ENCODE measurements at places on chromosomes 16 and 17.

DNA sequence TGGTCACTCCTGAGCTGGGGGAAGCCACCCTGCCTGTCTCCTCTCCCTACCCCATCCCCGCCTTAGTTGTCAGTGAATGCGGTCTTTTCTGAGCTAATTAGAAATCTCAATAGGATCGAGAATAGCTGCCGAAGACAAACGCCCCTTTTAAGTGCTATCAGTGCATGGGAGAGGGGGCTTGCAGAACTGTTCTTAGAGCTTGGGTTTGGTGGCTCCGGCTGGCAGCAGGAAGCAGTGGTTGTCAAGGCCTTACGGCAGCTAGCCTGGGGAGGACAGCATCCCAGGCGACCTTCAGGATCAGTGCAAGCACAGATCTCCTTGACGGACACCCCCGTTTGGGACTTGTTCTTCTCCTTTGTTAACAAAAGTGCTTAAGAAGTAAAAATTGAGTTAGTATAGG is 195.1 kb downstream of the CCDC182 start:
- H3K27ac ChIP-seq, result no peak overlapping the region
- H3K4me3 ChIP-seq, result no peak overlapping the region
- no peak for DNase-seq
- H3K4me1 ChIP-seq, result peaks cover 59% of the 10 kb centered on the region

- H3K27me3 ChIP-seq, result peaks cover 29% of the 10 kb centered on the region
- peaks cover 8% of the 10 kb centered on the region for H3K36me3 ChIP-seq
- H3K27ac ChIP-seq, result no peak overlapping the region
- no peak overlapping the region for H3K4me3 ChIP-seq
Measured at GRCh38 chr17:77874303-77875050, 84.0 kb upstream of the TNRC6C start.

- peaks cover 62% of the 10 kb centered on the region for H3K4me1 ChIP-seq
- no peak for DNase-seq
- no peaks in the 10 kb centered on the region for H3K27me3 ChIP-seq
- H3K27ac ChIP-seq, result no peak overlapping the region
Measured at GRCh38 chr17:27488231-27488630, 32.0 kb downstream of the KSR1 start.

- no peaks in the 10 kb centered on the region for H3K36me3 ChIP-seq
- no peak overlapping the region for H3K4me3 ChIP-seq
- H3K27ac ChIP-seq, result no peak overlapping the region
- no peaks in the 10 kb centered on the region for H3K27me3 ChIP-seq
- DNase-seq, result no peak
Measured at GRCh38 chr16:35188288-35189155, 1729.1 kb downstream of the TP53TG3F start.

DNA sequence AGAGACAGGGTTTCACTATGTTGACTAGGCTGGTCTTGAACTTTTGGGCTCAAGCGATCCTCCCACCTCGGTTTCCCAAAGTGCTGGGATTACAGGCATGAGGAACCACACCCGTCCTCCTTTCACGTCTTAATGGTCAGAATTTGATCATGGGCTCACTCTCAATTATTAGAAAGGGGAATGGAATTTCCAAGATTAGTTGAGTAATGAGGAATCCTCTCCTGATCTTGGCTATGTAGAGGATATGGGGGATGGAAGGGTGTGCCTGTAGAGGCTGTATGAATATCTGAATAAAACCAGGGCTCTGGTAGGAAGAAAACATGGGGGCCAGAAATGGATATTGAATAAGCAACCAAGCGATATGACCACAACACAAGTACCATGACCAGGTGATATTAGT is 25.9 kb upstream of the SMURF2 start:
- DNase-seq, result no peak
- no peak overlapping the region for H3K4me3 ChIP-seq
- H3K36me3 ChIP-seq, result no peaks in the 10 kb centered on the region
- H3K27ac ChIP-seq, result no peak overlapping the region
- H3K4me1 ChIP-seq, result no peaks in the 10 kb centered on the region
- no peaks in the 10 kb centered on the region for H3K27me3 ChIP-seq

DNA sequence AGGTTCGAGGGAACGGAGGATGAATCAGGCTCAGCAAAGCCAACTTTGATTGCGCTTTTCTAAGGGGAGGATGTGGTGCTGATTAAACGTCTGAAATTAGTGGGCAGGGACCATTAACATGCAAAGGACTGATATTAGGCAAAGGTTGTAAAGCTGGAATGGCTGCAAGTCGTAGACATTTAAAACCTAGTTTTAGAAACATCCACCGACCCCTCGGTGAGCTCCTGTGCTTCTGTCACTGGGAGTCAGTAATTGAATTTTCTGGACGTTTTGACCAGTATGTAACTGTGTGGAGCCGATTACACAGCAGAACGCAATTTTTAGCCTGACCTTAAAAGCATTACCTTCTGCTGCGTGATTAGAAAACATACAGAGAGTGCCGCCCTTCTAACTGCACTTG is 220.6 kb upstream of the HSBP1 start:
- H3K36me3 ChIP-seq, result no peaks in the 10 kb centered on the region
- no peak overlapping the region for H3K4me3 ChIP-seq
- no peak overlapping the region for H3K27ac ChIP-seq
- H3K27me3 ChIP-seq, result peaks cover 26% of the 10 kb centered on the region
- no peaks in the 10 kb centered on the region for H3K4me1 ChIP-seq

DNA sequence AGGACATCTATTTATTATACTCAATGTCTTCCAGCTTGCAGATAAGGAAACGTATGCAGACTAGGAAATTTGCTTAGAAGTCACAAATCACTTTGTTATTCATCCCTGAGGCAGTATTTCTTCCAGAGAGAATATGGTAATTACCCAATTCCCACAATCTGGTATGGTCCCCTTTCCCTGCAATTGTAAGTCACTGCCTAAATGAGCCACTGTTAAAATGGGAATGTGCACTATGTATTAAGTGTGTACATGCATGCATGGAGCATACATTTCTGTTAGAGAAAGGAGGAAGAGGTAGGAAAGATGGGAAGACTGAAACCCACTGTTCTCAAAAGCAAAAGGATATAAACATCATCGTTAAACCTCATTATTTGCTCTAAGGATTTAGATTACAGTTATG is 10.0 kb downstream of the NUFIP2 start:
- peaks cover 20% of the 10 kb centered on the region for H3K4me1 ChIP-seq
- no peak overlapping the region for H3K4me3 ChIP-seq
- DNase-seq, result no peak
- no peaks in the 10 kb centered on the region for H3K27me3 ChIP-seq

GRCh38 chr16:12308060-12308459 is 331.5 kb downstream of the SNX29 start:
- no peak overlapping the region for H3K27ac ChIP-seq
- DNase-seq, result no peak
- no peak overlapping the region for H3K4me3 ChIP-seq
- no peaks in the 10 kb centered on the region for H3K27me3 ChIP-seq

GRCh38 chr17:49123061-49123460 is 9.5 kb upstream of the B4GALNT2 start:
- no peaks in the 10 kb centered on the region for H3K4me1 ChIP-seq
- no peak overlapping the region for H3K27ac ChIP-seq
- H3K27me3 ChIP-seq, result peaks cover 30% of the 10 kb centered on the region
- no peak for DNase-seq
- no peak overlapping the region for H3K4me3 ChIP-seq

DNA sequence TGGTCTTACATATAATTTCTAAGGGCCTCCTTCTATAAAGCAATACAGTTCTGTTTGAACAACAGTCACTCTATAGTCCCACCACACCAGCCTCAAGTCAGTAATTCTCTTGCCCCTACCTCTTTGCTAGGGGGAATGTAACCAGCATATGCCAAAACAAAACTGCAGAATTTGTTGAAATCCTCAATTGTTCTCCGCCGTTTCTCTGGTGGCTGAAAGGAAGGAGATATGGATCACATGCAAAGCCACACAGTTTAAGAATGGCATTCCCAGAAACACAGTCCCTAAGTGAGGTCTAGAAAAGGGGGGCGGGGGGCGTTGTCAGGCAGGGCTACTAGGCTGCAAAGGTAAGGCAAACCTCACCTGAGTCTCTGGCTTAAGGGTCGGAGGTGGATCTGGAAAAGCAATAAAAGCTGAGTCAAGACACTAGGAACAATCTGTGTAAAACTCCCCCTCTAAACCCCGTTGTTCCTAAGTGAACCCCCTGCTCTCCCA is 1.9 kb downstream of the PHF23 start:
- H3K4me3 ChIP-seq, result peak overlapping the region; percentile 95
- peaks cover 66% of the 10 kb centered on the region for H3K36me3 ChIP-seq
- H3K27ac ChIP-seq, result peak overlapping the region; percentile 94
- DNase-seq, result no peak
- H3K27me3 ChIP-seq, result no peaks in the 10 kb centered on the region

GRCh38 chr17:80260069-80260535 is 550 bp upstream of the RNF213 start:
- peak overlapping the region; percentile 97 for H3K27ac ChIP-seq
- peak overlapping the region; percentile 87 for H3K4me3 ChIP-seq
- no peaks in the 10 kb centered on the region for H3K27me3 ChIP-seq
- peak; percentile 64 for DNase-seq
- peaks cover 11% of the 10 kb centered on the region for H3K36me3 ChIP-seq

DNA sequence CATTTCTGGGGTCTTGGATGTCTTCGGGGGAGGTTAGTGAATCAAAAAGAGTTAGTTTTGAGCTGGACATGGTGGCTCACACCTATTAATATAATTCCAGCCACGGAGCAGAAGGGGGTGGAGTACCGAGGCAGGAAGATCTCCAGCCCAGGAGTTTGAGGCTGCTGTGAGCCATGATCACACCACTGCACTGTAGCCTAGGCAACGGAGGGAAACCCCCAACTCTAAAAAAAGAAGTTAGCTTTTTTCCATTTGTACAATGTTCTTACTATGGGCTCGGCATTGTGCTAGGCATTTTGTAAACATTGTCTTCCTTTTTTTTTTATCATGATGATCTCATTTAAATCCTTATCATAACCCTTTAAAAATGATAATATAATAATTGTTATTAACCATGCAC is 8.3 kb upstream of the SNF8 start:
- peaks cover 13% of the 10 kb centered on the region for H3K4me1 ChIP-seq
- no peaks in the 10 kb centered on the region for H3K36me3 ChIP-seq
- H3K27ac ChIP-seq, result peak overlapping the region; percentile 91

- peaks cover 3% of the 10 kb centered on the region for H3K36me3 ChIP-seq
- H3K4me1 ChIP-seq, result peaks cover 22% of the 10 kb centered on the region
- H3K27me3 ChIP-seq, result no peaks in the 10 kb centered on the region
- no peak overlapping the region for H3K4me3 ChIP-seq
- peak overlapping the region; percentile 65 for H3K27ac ChIP-seq
Measured at GRCh38 chr16:56246051-56246817, 54.9 kb downstream of the GNAO1 start.

- DNase-seq, result no peak
- no peaks in the 10 kb centered on the region for H3K4me1 ChIP-seq
- no peak overlapping the region for H3K27ac ChIP-seq
- H3K27me3 ChIP-seq, result peaks cover 13% of the 10 kb centered on the region
- no peak overlapping the region for H3K4me3 ChIP-seq
- no peaks in the 10 kb centered on the region for H3K36me3 ChIP-seq
Measured at GRCh38 chr17:34706029-34706428, 126.6 kb downstream of the TMEM132E start.

DNA sequence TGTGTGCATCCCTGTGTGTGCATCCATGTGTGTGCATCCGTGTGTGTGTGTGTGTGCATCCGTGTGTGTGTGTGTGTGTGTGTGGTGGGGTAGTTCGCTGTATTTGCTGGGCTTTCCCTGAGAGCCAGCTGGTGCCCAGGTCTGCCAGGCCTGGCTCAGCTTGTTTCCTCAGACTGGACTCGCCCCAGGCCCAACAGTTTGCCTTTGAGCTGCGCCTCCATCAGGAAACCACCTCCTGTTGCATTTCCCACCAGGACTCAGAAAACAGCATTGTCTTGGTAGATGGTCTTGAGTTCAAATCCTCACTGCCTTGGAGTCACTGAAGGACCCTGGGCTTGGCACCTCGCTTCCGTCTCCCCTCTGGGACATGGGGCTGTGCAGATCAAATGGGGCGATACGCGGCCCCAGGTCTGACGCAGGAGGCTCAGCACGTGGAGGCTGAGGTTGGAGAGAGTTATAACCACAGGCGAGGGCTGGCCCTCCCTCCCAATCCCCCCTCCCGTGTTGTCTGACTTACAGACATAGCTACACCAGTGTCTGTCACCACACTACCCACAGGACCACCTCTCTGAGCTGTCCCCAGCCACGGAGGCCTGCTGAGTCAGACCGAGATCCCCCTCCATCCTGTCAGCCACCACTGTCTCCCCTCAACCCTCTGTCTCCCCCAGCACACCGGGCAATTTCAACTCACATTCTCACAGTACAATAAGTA is 4.7 kb downstream of the ITGAE start:
- peak; percentile 50 for DNase-seq
- no peaks in the 10 kb centered on the region for H3K27me3 ChIP-seq
- H3K4me3 ChIP-seq, result no peak overlapping the region
- H3K27ac ChIP-seq, result peak overlapping the region; percentile 62
- peaks cover 3% of the 10 kb centered on the region for H3K36me3 ChIP-seq

DNA sequence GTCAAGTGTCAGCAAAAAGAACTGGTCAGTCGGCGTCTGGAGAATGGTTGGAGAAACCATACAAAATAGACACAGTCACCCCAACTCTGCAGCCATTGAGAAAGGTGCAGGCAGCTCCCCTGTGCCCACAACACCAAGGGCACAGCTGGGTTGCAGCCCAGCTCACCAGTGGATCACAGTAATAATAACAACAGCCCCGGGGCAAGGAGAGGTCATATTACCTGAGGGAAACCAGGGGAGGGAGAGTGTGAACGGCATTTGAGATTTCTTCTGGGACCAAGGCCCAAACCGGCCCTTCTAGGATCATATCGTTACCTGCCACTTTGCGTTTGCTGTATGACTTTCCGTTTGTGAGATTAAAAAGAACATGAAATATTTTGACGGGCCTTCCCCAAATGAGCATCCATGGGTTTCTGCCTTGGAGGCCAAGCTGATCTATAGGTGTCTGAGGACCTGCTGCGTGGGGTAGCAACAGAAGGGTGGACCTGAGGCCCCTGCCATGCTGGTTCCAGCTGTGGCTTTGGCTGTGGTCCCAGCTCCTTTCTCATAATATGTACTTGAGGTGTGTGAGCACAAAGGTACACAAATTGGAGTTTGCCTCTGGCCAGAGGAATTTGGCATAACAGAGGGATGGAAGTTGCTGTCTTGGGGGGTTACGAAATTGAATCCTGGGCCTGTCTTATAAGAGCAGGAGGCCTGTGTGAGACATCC is 154.6 kb downstream of the CMIP start:
- H3K4me1 ChIP-seq, result peaks cover 20% of the 10 kb centered on the region
- H3K27me3 ChIP-seq, result no peaks in the 10 kb centered on the region
- H3K4me3 ChIP-seq, result no peak overlapping the region
- H3K36me3 ChIP-seq, result peaks cover 8% of the 10 kb centered on the region
- H3K27ac ChIP-seq, result peak overlapping the region; percentile 66

DNA sequence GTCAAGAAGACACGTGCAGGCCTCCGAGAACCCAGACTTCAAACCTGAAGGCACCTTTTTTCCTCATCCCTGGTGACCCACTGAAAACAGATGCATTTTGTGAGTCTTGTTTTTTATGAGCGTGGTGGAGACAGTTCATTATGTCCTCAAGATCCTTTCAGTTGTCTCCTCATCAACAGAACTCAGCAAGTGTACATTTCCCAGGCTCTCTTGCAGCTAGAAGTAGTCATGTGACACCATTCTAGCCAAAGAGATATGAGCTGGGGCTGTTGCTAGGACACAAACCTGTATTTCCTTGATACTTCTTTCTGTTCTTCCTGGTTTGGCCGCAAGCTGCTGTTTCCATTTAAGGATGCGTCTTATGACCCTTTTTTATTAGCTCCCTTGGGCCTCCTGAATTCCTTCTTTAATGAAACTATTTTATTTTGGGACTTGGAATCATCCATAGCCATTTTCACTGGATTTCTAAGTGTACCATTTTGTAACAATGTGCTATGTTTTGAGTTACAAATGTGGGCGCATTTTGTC is 135.7 kb upstream of the FOXF1 start:
- H3K36me3 ChIP-seq, result no peaks in the 10 kb centered on the region
- peaks cover 29% of the 10 kb centered on the region for H3K27me3 ChIP-seq
- no peak overlapping the region for H3K4me3 ChIP-seq
- no peak overlapping the region for H3K27ac ChIP-seq

Data from stimulated activated naive B cell treated with anti-CD40 and anti-IgM and Interleukin-4, amounts not matched to agents 10 μg/mL and 1 μg/mL and 100 μg/mL, for 72 hours (primary cell).